ENCODE measurements at places on chromosomes 6 and 20.

DNA sequence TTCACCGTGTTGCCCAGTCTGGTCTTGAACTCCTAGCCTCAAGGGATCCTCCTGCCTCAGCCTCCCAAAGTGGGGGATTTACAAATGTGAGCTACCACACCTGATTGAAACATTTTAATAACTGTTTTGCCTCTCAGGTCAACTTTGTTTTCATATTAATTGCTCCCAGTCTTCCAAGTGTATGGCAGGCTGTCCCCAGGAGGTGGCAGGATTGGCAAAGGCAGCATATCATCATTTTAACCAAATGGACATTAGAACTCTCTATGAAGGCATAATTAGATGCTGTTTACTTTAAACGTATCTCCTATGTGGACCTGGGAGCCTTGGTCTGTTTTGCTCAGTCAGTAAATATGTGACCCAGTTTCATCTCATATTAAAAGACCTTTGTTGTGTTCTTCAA is 59.2 kb upstream of the CSE1L start:
- DNase-seq: no peak

GRCh38 chr6:24899136-24899996 is 36.4 kb downstream of the RIPOR2 start:
- DNase-seq: no peak

DNA sequence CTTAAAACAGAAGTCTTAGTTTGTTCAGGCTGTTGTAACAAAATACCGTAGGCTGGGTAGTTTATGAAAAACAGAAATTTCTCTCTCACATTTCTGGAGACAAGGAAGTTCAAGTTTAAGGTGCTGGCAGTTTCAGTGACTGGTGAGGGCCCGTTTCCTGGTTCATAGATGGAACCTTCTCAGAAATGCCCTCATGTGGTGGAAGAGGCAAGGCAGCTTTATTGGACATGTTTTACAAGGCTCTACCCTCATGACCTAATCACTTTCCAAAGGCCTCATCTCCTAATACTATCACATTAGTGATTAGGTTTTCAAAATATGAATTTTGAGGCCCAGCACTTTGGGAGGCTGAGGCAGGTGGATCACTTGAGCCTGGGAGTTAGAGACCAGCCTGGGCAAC is 2.4 kb downstream of the HEBP2 start:
- DNase-seq: no peak

DNA sequence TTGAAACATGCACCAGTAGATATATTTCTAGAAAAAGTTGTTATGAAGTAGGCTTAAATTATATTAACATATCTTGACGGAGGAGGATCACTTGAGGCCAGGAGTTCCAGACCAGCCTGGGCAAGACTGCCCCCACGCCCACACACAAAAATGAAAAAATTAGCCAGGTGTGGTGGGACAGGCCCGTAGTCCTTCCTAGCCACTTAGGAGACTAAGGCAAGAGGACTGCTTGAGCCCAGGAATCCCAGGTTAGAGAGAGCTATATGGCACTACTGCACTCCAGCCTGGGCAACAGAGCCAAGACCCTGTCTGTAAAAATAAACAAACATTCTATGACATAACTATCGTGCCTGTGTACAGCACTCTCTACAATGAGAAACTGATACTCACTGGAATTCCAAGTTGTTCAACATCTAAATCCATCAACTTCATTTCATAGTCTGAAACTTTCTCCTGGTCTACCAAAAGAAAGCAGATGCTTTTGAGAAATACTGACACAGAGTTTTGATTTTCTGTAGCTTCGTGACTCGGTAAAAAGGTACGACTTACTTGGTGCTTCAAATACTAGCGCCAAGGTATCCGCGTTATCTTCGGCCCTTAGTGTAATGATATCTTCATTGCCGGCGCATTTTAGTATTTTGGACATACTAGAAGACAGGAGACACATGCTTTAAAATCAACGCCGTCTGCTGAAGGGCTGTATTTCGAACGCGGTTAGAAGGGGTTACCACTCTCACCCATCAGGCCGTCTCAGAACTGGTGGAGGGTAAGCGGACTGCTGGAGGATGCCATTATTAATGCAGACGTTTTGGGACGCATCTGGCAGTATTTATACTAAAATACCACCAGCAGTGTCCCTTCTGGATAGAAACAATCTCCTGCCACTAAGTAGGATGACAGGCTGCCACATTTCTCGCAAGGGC is 1.3 kb downstream of the PCNA start:
- no peak for DNase-seq

- no peak for DNase-seq
Observed at GRCh38 chr20:23602241-23602640, 3.5 kb downstream of the CST9 start.

DNA sequence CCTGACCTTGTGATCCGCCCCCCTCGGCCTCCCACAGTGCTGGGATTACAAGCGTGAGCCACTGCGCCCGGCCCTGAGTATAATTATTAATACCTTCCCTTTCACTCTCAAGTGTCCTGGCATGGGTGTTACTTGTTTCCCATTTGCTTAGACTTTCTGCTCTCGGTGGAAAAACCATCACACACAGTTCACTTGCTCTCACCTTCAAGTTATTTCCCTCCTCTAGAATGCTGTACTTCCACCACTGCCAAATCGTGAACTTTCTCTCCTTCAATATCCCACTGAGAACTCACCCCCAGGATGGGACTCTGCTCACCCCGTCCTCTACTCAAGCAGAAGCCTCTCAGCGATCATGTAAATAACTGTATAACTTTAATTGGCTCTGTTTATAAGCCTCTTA is 4.6 kb upstream of the HIVEP1 start:
- DNase-seq: no peak

GRCh38 chr6:45378334-45378926 is 696 bp upstream of the SUPT3H start:
- peak; percentile 67 for DNase-seq

GRCh38 chr6:39979461-39980328 is 45.4 kb upstream of the MOCS1 start:
- no peak for DNase-seq

GRCh38 chr20:44188752-44189151 is 1.8 kb upstream of the JPH2 start:
- DNase-seq: no peak

DNA sequence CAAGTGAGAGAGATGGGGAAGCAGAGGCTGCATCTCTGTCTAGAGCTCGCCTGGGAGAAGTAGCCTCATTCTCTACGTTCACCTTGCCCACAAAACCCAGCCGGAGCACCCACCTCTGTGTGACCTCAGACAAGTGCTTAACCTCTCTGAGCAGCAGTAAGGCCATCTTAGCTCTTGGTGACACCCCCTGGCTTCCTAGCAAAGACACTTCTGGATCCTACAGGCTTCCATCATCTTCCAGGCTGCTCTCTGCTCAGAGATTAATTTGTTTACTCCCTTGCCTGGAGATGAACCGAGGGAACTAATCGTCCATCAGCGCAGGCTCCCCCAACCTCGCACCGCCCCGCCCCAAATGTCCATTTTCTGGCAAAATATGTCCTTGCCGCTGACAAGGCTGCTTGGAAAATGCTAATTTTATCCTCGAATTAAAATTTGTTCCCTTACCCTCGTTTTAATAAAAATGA is 24.0 kb upstream of the CTNNBL1 start:
- no peak for DNase-seq

- DNase-seq: no peak
Observed at GRCh38 chr6:30748851-30749540, 4.6 kb upstream of the IER3 start.

DNA sequence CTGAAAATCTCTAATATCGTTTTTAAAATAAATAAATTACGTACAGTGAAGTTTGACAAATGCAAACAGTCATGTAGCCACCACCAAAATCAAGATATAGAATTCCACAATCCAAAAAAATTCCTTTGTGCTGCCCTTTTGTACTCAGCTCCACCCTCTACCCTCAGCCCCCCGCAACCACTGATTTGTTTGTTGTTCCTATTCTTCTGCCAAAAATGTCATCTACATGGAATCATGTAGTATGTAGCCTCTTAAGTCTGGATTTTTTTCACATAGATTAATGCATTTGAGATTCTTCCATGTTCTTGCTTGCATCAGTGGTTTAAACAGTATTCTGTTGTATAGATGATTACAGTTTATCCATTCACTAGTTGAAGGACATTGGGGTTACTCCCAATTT is 8.5 kb upstream of the REPS1 start:
- no peak for DNase-seq

DNA sequence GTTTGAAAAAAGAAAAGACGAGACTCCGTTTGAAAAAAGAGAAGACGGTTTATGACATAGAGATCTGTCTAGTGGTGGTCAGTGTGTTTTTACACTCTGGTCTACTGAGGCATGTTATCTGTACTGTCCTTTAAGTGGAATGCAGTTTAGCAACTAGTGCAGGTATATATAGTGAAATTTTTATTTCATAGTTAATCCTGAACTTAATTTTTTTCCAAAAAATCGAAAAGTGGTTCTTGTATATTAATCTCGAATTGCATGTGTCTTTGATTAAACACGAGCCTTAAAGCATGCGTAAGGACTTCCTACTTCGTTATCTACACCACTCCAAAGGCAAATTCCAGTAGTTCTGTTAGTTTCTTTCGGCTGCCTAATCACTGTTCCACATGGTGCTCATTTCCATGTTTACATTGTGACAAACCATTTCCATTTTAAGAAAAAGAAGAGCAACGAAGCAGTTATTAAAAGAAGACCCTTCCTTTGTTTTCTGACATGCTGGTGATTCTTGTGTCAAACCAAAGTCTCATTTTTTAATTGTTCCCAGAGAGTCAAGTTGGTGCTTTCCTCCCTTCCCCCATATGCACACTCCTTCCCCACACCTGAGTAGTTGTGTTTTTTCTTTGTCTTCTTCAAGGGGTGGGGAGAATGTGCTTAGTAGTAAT is 2.3 kb downstream of the SNX9 start:
- DNase-seq: no peak

GRCh38 chr20:7505835-7506221 is 434.4 kb downstream of the HAO1 start:
- DNase-seq: no peak

DNA sequence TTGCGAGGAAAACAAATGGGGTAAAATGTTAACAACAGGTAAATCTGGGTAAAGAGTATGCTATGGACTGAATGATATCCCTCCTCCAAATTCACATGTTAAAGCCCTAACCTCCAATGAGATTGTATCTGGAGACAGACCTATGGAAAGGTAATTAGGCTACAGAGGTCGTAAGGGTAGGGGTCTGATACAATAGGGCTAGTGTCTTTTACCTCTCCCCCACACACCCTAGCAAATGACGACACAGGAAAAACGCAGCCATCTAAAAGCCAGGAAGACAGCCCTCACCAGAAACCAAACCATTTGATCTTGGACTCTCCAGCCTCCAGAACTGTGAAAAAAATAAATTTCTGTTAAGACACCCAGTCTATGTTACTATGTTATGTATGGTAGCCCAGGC is 20.6 kb upstream of the FBXO9 start:
- DNase-seq: no peak

DNA sequence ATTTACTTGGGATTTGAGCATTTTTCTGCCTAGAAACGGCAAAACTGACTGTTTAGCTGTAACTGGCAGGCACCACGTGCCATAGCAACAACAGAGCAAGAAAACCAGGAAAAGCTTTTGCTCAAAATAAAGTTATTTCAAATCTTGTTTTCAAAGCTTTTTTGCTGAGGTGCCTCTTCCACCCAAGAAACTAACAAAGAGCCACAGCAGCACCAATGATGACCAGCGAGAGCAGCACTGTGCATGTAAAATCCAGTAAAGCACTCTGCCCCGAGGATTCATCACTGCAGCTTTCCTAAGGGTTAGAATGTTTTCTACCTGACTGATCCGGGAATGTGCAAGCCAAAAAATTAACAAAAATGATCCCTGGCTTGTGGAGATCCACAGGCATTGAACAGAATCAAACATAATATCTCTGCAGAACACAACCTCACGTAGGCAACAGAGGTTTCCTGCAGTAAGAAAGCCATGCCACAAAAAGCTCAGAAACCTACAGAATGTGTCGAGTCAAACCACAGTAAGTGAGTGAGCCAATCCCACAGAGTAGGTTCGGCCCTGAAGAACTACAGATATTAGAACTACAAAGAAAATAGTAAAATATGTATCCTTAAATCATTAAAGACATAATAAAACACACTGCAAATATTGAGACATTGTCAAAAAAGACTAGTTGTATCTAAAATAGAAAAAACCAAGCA is 7.4 kb upstream of the ULBP3 start:
- DNase-seq: no peak

- DNase-seq: no peak
Observed at GRCh38 chr6:41560431-41561192, 14.4 kb downstream of the FOXP4 start.

DNA sequence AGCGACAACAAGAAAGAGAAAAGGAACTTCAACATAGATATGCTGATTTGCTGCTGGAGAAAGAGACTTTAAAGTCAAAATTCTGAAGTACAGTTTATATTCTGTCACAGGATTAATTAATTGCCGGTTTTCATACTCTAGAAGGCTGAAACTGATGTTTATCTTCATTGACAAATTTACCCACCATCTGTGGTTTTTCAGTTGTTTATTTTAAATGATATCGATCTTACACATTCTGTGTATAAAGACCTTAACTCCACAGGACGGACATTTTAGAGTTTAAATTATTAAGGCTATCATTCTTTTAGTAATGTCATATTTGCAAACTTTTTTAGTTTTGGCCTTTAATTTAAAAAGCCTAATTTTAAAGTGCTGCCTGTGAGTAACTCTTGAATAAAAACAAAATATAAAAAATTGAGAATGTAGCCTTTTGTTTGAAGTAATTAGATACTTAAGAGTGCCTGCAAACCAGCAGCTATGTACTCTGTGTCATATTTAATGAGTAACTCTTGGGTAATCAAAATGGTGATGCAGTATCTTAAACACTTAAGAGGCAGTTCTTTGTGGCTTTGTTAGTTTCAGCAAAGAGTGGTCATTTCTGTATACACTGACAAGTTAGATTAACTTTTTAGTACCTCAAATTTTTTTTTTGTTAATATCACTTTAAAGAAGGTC is 59.3 kb downstream of the CDC5L start:
- DNase-seq: no peak

GRCh38 chr6:5665667-5666066 is 341.1 kb downstream of the NRN1 start:
- no peak for DNase-seq

DNA sequence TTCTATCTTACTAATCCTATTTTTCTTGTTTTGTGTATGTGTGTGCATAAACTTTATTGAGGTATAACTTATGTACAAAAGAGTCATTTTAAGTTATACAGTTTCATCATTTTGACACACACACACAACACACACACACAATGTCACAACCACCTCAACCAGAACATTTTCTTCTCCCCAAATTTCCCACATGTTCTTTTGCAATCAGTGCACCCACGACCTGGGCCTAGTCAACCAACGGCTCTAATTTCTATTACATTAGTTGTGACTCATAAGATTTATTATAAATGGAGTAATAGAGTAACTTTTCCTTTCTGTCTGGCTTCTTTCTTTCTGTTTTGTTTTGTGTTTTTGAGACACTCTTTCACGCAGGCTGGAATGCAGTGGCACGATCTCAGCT is 9.8 kb upstream of the POM121L2 start:
- no peak for DNase-seq

- DNase-seq: no peak
Observed at GRCh38 chr6:40308533-40309306, 278.4 kb downstream of the LRFN2 start.

Measured in ascending aorta (tissue), 2 donors.